ENCODE measurements at places on chromosomes 7 and 10.

DNA sequence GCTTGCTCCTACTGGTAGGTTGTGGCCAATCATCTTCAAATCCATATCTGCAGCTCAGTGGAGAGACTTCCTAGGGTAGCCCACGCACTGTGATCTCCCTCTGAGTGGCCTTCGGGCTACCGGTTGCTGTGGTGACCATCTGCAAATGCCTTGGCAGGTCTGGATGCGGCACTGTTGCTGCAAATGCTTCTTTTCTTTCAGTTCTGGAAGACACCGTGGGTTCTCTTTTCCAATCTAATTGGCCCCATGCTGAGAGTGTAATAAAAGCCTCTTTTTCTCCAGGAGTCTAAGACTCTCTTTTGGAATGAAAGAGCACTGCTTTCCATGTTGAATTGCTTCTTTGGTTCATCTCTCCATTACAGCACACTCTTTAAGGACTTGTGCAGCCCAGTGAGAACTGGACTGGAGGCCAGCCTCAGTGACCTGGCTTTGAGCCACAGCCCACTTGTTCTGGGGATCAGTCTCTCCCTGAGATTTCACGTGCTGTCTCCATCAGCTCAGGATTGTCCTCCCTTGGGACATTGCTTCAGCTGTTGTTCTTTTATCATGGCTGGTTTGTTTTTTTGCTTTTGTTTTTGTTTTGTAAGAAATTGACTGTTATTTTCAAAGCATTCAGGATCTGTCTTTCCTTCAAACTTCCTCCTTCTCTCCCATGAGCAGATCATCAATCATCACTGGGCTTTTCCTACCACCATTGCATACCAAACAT is 286.6 kb downstream of the BMPER start:
- no peak for DNase-seq
- H3K4me3 ChIP-seq: no peak overlapping the region
- no peaks in the 10 kb centered on the region for H3K36me3 ChIP-seq
- no peak overlapping the region for H3K27ac ChIP-seq

DNA sequence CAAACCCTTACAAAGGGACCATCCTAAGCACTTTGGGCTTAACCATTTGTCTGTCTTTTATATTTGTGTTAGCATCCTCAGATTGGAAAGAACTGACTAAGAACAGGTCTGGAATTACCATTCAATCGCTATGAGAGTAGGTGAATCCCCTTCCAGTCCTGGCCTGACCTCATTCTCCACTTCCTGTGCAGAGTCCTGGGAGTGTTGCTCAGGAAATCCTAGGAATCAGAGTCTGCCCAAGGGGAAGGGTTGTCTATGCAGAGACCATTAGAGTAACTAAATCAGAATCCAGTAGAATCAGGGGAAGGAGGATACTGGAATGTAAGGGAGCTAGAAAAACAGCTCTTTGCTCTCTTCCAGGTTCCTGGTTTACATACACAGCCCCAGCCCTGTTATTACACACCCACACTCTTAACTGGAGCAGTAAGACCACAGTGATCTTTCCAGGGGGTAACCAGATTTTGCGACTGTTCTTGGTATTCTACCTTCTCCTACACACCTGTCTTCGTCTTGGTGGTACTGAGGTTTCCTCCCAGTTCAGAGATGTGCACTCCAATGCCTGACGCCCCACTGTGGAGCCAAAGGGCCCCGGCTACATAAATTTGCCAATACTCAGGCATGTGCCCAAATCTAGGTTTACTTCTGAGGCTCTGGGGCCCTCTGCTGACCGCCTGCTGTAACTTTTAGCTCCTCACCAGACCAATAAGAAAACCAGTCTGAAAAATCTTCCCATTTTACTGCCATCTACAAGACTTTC is 103.7 kb downstream of the RNF216 start:
- H3K27me3 ChIP-seq: no peaks in the 10 kb centered on the region
- peaks cover 42% of the 10 kb centered on the region for H3K4me1 ChIP-seq
- H3K27ac ChIP-seq: no peak overlapping the region

DNA sequence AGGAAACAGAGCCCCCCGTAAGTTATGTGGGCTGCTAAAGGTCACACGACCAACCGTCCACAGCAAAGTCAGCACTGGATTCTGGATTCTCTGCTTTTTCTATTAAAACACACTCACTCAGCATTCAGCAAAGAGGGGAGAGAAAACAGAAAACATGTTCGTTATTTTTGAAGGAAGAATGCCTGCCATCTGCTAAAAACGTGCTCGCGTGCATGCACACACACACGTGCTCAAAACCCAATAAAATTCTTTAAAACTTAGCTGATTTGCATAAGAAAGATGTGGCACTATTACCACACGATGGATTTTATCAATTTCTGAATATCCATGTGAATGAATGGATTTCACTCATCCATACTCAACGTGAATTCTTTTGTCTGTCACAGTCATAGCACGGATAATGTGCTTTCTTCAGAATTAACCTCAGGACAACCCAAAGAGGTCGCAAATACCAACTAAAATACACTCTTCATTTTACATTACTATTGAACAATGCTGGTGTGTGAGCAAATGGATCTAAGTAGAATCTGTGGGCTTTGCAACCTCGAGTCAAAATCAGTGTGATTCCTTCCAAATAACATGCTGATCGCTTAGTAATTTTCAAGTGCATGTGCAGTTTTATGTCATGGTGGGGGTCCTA is 40.8 kb downstream of the NRP1 start:
- H3K4me3 ChIP-seq: no peak overlapping the region
- no peaks in the 10 kb centered on the region for H3K4me1 ChIP-seq
- no peaks in the 10 kb centered on the region for H3K36me3 ChIP-seq
- DNase-seq: no peak

DNA sequence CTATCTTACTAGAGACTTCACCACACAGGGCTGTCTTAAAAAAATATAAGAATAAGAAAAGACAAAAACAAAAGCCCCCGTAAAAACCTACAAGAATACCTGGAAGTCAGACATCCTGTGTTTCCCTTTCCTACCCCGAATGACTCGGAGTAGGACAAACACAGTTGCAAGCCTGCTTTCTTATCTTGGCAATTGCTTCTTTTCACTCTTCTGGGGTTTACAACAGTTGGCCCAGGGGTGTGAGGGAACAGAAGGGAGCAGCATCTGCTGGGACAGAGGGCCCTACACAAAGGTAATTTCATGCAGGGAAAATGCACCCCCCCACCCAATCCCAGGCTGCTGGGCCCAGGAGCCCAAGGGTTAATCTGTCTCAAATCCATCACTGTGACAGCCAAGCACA is 220.6 kb downstream of the ARHGAP12 start:
- peaks cover 11% of the 10 kb centered on the region for H3K4me1 ChIP-seq
- DNase-seq: no peak
- no peak overlapping the region for H3K4me3 ChIP-seq
- H3K27me3 ChIP-seq: no peaks in the 10 kb centered on the region

GRCh38 chr7:123811056-123811455 is 33.9 kb upstream of the HYAL4 start:
- DNase-seq: no peak
- H3K27me3 ChIP-seq: no peaks in the 10 kb centered on the region
- H3K36me3 ChIP-seq: no peaks in the 10 kb centered on the region
- H3K27ac ChIP-seq: no peak overlapping the region

GRCh38 chr7:141649137-141649864 is 52.7 kb downstream of the DENND11 start:
- H3K27ac ChIP-seq: no peak overlapping the region
- H3K36me3 ChIP-seq: no peaks in the 10 kb centered on the region
- DNase-seq: no peak

- H3K36me3 ChIP-seq: no peaks in the 10 kb centered on the region
- H3K4me1 ChIP-seq: peaks cover 13% of the 10 kb centered on the region
- no peak overlapping the region for H3K4me3 ChIP-seq
Measured at GRCh38 chr10:11113156-11113555, 95.5 kb downstream of the CELF2 start.

GRCh38 chr7:37753398-37754050 is 70.0 kb downstream of the GPR141 start:
- no peaks in the 10 kb centered on the region for H3K36me3 ChIP-seq
- DNase-seq: no peak
- H3K27me3 ChIP-seq: no peaks in the 10 kb centered on the region
- no peak overlapping the region for H3K27ac ChIP-seq
- H3K4me3 ChIP-seq: no peak overlapping the region

- no peaks in the 10 kb centered on the region for H3K4me1 ChIP-seq
- H3K4me3 ChIP-seq: no peak overlapping the region
- DNase-seq: no peak
- H3K27ac ChIP-seq: no peak overlapping the region
- no peaks in the 10 kb centered on the region for H3K36me3 ChIP-seq
Measured at GRCh38 chr10:85645926-85646711, 720.5 kb downstream of the GRID1 start.

GRCh38 chr10:130202984-130203621 is 66.9 kb downstream of the GLRX3 start:
- H3K36me3 ChIP-seq: no peaks in the 10 kb centered on the region
- no peaks in the 10 kb centered on the region for H3K4me1 ChIP-seq
- no peak for DNase-seq
- H3K27ac ChIP-seq: no peak overlapping the region
- H3K4me3 ChIP-seq: no peak overlapping the region

GRCh38 chr7:7966141-7966734 is 2.4 kb upstream of the GLCCI1 start:
- no peak overlapping the region for H3K27ac ChIP-seq
- no peak overlapping the region for H3K4me3 ChIP-seq
- peaks cover 25% of the 10 kb centered on the region for H3K4me1 ChIP-seq

DNA sequence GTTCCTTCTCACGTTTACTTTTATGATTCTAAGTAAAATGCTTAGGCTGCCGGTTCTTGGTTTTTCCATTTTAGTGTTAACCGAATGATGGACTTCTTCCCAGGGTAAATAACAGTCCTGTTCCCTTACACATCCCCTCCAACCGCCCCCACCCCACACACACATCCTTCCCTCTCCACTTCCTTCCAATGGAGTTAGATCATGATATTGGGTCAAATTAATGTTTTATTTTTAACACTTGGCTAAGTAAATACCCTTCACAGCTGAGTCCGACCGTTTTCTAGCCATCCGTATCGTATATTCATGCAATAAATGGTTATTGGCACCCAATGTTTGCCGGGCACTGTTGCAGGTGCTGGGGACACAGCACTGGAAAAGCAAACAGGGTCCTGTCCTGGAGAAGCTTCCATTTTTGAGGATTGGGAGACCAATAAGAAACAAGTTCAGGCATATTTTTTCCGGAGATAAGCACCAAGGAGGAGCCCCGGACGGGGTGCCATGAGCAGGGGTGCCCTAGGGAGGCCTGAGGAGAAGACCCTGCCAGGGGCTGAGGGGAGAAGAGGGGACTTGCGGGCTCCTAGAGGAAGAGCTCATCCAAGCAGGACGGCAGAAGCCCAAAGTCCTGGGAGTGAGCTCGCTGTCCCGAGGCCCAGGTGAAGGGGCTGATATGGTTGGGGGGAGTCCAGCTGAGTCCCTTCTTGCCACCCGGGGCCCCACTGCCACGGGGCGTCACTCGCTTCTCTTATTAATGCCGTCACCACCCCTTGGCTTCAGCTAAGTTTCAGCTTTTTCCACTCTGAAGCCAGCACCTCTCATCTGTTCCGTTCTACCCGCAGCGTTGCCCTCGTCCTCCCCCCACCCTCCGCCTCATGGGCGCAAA is 126.0 kb upstream of the RET start:
- H3K27ac ChIP-seq: no peak overlapping the region
- H3K36me3 ChIP-seq: no peaks in the 10 kb centered on the region
- H3K4me1 ChIP-seq: no peaks in the 10 kb centered on the region
- no peaks in the 10 kb centered on the region for H3K27me3 ChIP-seq
- DNase-seq: no peak
- H3K4me3 ChIP-seq: no peak overlapping the region

- H3K4me1 ChIP-seq: peaks cover 20% of the 10 kb centered on the region
- no peak overlapping the region for H3K4me3 ChIP-seq
- H3K27ac ChIP-seq: no peak overlapping the region
- no peaks in the 10 kb centered on the region for H3K36me3 ChIP-seq
- H3K27me3 ChIP-seq: no peaks in the 10 kb centered on the region
Measured at GRCh38 chr7:105234886-105235285, 153.8 kb downstream of the SRPK2 start.

GRCh38 chr7:106460792-106461254 is 176.0 kb upstream of the NAMPT start:
- H3K4me1 ChIP-seq: no peaks in the 10 kb centered on the region
- H3K27me3 ChIP-seq: no peaks in the 10 kb centered on the region
- DNase-seq: no peak
- H3K4me3 ChIP-seq: no peak overlapping the region
- no peaks in the 10 kb centered on the region for H3K36me3 ChIP-seq

- DNase-seq: no peak
- H3K36me3 ChIP-seq: no peaks in the 10 kb centered on the region
- no peak overlapping the region for H3K4me3 ChIP-seq
- H3K27ac ChIP-seq: no peak overlapping the region
- no peaks in the 10 kb centered on the region for H3K27me3 ChIP-seq
Measured at GRCh38 chr10:69963835-69964710, 88.6 kb upstream of the MACROH2A2 start.

- DNase-seq: no peak
- H3K4me3 ChIP-seq: no peak overlapping the region
- H3K4me1 ChIP-seq: peaks cover 18% of the 10 kb centered on the region
- H3K36me3 ChIP-seq: no peaks in the 10 kb centered on the region
- no peak overlapping the region for H3K27ac ChIP-seq
- no peaks in the 10 kb centered on the region for H3K27me3 ChIP-seq
Measured at GRCh38 chr7:142859829-142860228, 5.0 kb downstream of the EPHB6 start.

DNA sequence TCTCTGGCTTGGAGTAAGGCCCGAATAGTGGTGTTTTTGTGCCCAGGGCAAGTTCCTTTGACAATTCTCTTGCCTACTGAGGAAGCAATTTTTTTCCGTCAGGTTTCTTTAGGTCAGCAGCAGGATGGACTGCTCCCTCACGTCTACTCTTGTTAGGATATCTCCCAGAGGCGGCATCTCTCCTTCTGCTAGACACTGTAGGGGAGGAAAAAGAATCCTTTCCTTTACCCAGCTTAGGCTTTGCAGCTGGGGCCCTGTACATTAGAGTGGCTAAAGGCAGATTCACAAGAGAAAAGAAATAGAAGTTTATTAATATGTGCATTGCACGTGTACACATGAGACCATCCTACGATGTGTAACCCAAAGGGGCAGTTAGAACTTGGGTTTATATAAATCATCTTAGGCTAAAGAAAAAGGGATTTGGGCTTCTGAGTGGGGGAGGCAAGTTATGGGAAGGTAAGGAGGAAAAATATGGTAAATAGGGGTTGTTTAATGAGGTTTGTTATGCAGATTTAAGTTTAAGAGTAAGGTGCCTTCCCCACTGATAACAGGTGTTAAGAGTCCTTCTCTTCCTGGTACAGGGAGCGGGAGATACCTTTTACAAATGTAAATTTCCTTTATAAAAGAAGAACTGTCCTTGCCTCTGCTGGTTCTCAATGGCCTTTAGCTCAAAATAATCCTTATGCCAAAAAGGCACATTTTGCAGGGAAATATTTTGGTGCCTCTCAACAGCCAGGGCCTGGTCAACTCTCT is 156.4 kb downstream of the AOAH start:
- no peak overlapping the region for H3K27ac ChIP-seq
- no peak for DNase-seq
- no peaks in the 10 kb centered on the region for H3K36me3 ChIP-seq
- H3K4me3 ChIP-seq: no peak overlapping the region
- no peaks in the 10 kb centered on the region for H3K4me1 ChIP-seq

Data from CD4-positive, alpha-beta memory T cell (primary cell).